ENCODE measurements at places on chromosomes 13 and 19.
A peak's percentile ranks its signal among the peaks of the same experiment; 100 is the strongest.

DNA sequence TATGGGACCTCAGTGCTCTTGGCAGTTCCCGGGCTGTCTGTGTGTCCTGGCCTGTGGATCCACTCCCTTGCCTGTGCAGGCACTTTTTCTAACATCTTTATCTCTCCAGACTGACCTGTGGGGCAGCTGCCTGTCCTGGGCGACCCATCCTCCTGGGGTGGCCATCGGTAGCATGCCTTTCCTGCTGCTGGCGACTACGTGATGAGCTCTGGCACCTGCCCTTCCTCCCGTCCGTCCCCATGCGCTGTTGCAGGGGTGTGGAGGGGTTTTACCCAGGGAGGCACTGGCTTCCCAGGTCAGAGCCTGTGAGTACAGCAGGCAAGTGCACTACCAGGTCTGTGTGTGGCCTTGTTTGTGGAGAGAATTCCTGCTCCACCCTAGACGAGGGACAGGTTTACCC is 93.3 kb downstream of the KDM4B start:
- no peak for DNase-seq

DNA sequence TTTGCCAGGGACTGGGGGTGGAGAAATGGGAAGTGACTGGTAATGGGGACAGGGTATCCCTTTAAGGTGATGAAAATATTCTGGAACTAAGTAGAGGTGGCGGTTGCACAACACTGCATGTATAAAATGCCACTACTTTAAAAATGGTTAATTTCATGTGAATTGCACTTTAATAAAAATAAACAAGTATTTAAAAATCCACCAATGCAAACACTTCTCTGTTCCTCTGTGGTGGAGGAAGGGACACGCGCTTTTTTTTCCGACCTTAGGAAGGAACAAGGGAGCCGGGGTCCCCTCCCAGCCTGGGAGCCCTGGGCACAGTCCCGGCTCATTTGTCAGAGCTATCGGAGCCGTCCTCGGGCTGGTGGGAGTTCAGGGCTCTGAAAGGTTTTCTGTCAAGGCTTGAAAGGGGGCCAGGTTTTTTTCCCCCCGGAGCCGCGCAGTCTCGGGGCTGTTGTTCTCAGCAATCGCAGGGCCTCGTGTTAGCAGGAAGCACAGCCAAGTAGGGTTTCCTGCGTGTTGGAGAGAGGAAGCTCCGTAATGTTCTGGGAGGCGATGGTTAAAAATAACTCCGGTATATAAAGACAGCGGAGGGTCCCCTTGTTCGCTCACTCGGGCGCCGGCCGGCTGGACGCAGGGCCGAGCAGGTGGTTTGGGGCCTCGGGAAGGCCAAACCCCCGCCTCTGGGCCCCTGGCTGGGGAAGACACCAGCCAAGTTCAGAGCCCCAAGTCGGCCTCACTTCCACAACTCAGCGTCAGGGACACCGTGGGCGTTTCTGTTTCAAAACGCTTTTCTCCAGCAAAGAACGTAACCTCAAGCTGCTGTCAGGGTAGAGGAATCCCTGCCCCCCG is 41.2 kb upstream of the KLF2 start:
- peak; percentile 75 for DNase-seq

- DNase-seq, result no peak
These were observed 51.5 kb downstream of the GAS6 start for GRCh38 chr13:113812178-113813040.

DNA sequence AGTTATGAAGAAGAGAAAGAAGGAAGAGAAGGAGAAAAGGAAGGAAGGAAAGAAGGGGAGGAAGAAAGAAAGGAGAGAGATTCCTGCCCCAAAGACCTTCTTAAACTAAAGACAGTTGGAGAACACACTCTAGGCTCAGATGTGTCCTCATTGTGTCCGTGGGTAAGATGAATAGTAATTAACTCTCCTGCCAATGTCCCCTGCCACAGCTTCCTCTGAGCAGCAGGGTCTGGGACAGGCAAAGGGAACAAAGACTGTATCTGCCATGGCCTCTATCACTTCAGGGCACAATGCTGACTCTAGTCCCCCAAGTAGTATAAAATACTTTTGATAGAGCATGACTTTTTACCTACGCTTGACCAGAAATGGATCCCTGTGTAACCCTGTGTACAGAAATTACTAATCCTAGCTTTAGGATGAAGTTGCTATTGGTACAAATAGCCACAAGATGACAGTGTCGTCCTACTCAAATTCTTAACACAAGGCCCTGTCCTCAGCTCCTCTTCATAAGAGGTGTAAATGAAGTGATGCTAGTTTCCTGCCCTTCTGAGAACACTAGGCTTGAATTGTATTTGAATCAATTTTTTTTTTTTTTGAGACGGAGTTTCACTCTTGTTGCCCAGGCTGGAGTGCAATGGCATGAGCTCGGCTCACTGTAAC is 186.2 kb upstream of the GPR12 start:
- peak; percentile 72 for DNase-seq

- DNase-seq, result no peak
These were observed 66.5 kb downstream of the DGKH start for GRCh38 chr13:42114912-42115311.

GRCh38 chr13:111666164-111666776 is 345.8 kb downstream of the TEX29 start:
- no peak for DNase-seq

- DNase-seq, result no peak
These were observed 1.1 kb upstream of the SHD start for GRCh38 chr19:4278010-4278409.

GRCh38 chr13:78201411-78201810 is 282.8 kb upstream of the EDNRB start:
- no peak for DNase-seq

DNA sequence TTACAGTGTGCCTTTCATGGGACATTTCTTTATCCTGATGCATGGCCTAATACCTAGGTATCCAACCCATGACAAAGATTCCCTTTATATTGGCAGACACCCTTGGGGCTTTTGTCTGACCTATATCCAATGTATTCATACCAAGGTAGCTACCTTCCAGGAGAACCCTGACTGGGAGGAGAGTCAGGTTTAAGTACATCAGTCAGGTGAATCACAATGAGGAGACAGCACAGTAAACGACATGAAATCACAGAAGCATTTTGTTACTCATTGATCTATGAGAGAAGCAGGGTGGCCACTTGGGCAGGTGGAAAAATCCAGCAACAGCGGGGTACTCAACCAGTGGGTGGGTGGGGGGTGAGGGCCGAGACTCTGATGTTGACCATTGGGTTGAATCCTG is 527.4 kb upstream of the ATXN8OS start:
- no peak for DNase-seq

DNA sequence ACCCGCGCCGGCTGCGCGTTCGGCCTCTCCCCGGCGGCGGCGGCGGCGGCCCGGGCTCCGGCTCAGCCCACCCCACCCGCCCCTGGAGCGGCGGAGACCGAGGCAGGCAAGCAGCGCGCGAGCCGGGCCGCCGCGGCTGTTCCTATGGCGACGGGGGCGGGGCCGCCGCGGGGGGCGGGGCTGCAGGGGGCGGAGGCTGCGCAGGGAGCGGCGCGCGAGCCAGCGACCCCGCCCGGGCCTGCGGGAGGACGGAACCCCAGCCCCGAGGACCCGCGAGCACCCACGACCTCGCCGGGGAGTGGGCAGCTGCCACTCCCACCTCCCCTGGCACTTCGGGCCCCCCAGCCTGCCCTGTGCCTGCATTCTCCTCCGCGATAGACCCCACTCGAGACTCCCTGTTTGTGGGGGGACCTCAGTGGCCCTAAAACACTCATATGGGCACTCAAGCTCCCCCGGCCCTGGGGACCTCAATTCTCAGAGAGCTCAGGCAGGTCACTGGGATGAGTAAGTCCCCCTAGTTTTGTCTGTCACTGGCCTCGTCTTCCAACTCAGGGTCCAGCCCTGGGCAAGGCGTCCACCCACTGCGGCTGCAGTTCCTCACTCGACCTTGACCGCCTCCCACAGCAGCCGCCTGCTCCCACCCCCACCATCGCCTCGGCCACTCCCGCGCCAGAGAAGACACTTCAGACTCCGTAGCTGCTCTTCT is at the start of gene CTXN1:
Gene CTXN1 (minus strand): TSS at position 115 of the 706 bp plus-strand sequence. CDS start 597 bp downstream, outside the sequence.
- peak; percentile 92 for DNase-seq

- peak; percentile 52 for DNase-seq
These were observed 67.3 kb downstream of the DOCK9 start for GRCh38 chr13:98910501-98910951.

GRCh38 chr13:26168237-26168814 is 53.8 kb downstream of the RNF6 start:
- no peak for DNase-seq

GRCh38 chr13:46551410-46552302 is 1.3 kb upstream of the LRCH1 start:
- peak; percentile 87 for DNase-seq

DNA sequence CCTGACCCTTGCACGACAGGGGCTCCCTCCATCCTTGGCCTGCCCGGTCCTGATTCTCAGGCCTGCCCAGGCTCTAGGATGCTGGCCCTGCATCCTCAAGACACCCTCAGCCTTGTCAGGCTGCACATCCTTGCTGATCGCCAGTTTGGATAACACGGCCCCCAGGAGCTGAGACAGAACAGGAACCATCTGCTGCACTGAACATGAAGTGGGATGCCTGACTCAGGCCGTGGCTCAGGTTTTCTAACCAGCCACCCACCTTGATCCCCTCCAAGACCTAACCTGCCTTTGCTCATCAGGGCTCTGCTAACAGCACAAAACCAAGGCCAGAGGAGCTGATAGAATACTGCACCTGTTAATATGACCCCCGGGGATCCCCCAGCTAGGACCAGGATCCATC is 56.0 kb downstream of the EPS15L1 start:
- no peak for DNase-seq

- peak; percentile 93 for DNase-seq
These were observed 35.8 kb upstream of the MEDAG start for GRCh38 chr13:30870049-30870884.

GRCh38 chr19:31639306-31639705 is 290.1 kb upstream of the TSHZ3 start:
- DNase-seq, result no peak

DNA sequence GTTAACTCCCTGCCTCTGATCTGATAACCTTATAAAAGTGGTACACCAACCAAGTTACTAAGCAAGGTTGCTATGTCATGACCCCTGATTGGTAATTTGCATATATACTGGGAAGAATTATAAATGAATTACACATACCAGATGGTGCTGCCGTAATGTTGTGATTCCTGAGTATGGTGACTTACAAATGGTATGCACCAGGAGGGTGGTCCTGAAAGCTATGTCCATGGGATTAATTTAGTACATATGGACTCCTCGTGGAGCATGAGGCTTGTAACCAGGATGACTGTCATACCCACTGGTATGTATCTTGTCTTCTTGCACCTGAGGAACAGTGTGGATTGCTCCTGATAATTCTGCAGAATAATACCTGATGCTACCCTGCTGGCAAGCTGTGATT is 240.6 kb downstream of the GPC6 start:
- no peak for DNase-seq

- DNase-seq, result no peak
These were observed 112.9 kb downstream of the IRS2 start for GRCh38 chr13:109673477-109673876.

GRCh38 chr13:98878486-98879126 is 99.3 kb downstream of the DOCK9 start:
- DNase-seq, result no peak

- no peak for DNase-seq
These were observed 25.0 kb downstream of the KLF2 start for GRCh38 chr19:16349551-16350152.

DNA sequence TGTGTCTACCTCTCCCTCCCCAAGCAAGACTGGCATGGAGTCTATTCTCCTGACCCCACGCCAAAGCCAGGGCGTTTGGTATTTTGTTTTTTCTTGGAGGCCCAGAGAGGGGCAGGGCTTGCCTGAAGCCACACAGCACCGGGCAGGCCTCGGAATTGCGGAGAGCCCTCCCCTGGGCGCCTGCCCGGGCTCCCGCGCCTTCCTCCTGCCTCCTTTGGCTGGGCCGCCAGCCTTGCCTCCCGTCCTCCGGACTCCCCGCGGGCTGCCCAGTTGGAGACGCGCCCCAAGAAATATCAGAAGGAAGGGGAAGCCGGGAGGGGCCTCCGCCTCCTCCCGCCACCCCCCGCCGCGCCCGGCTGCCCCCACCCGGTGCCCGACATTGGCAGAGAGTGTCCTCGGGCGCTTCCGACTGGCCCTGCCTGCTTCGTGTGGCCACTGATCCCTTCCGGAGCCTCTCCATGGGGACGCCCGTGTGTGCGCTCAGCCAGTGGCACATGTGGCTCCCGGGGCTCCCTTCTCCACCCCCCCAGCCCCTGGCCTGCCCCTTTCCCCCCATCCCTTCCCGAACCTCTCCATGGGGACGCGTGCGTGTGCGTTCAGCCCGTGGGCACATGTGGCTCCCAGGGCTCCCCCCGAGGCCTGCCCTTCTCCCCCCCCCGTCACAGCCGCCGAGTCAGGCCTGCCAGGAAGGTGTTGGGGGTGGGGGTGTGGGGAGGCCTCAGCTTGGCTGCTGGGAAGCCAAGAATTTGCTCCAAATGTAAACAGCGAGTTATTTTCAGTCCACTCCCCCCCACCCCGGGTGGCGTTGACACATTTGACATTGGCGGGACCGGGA is 37.3 kb downstream of the NFIC start:
- peak; percentile 95 for DNase-seq

DNA sequence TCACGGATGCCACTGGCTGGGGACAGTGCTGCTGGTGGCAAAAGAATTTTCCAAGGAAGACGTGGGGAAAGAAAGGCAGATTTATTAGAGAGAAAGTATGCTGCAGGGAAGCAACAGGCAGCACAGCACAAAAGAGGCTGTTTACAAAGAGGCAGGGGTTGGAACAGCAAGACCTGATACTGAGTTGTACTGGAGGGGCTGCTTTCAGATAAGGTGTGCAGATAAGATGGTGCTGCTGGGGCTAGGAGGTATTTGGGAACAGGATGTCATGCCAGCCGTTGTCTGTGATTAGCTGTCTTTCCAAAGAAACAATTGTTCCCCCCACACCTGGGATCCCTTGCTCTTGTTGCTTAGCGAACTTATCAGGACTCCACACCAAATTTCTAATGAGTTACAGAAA is 2023.3 kb upstream of the PCDH20 start:
- no peak for DNase-seq

GRCh38 chr13:113877149-113877990 is 13.5 kb upstream of the GAS6 start:
- no peak for DNase-seq

DNA sequence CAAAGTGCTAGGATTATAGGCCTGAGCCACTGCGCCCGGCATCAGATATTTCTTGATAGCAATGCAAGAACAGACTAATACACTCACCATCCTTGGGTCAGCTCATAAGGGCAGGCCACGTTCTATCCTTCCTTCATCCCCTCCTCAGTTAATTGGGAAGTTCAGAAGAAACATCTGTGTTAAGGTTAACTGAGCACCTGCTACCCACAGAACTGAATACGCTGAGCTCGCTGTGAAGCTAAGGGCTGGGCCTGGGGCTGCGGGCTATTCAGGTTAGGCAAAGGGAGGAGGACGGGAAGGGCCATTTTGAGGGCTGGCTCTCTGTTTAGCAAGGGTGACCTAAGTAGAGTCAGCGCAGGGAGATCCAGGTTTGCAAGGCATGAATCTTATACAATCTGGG is 43.0 kb upstream of the UQCRFS1 start:
- DNase-seq, result no peak

GRCh38 chr13:113170511-113170910 is 12.1 kb downstream of the PROZ start:
- no peak for DNase-seq
